Ureter (tissue), 1 donor: ENCODE measurements at places on chromosomes 3 and 15. TPM values are rescaled to one million over a fixed set of nuclear protein-coding genes. Genes with fewer than 3 reads are reported as not detected.

- DNase-seq, result no peak
These were observed 31.8 kb downstream of the RAB6B start for GRCh38 chr3:133863911-133864310.

DNA sequence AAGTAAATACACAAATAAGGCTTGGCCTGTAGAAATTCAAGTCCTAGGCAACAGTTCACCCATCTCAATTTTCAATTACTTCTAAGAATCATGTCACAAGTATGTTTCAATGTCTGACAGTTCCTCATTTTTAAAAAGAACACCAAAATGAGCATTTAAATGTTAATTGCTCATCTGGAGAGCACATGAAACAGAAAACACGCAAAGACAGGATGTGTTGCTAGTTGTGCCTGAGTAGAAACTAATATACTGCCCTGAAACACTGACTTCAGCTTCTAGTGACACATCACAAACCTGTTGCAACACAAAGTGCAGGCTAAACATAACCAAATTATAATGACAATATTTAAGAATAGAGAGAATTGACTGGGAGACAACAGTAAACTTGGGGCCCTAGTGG is 167.3 kb upstream of the THBS1 start:
- no peak for DNase-seq

GRCh38 chr3:47588587-47588986 is 9.9 kb upstream of the CSPG5 start:
- no peak for DNase-seq

The HSPBAP1 gene
- total RNA-seq, result 16.2 TPM

DNA sequence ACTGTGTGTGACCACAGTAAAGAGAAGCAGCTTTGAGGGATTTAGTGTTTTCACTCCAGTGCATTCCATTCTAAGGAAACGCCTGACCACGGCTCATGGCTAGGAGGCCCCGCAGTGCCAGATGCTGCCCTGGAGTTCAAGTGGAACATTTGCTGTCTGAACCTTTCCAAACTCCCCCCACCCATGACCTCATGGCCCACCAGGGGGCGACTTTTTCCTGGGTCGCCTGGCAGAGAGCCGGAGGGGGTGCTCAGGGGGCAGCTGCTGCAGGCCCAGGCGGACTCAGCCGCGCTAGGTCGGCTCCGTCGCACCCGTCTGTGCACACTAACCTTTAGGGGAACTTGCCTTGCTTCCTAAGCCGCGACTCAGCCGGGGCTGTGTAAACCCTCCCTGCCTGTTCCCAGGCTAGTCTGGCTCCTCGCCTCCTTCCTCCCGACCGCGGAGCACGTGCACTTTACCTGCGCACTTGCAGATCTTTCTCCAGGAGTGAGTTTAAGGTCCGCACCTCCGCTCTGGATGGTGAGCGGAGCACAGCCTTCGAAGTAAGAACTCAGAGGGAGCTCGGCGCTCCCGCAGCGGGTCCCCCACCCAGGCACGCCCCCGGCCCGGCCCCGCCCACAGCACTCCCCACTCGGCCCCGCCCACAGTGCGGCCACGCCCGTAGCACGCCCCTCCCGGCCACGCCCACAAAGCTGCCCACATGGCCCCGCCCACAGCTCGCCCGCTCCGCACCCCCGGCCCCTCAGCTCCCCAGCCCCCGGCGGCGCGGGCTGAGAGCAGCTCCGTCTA is at the start of gene OCA2:
TSS of gene OCA2 (minus strand) at position 550 of the 789 bp plus-strand sequence. CDS start 17,441 bp downstream, outside the sequence.
- peak; percentile 57 for DNase-seq
